ENCODE measurements at places on chromosomes 3 and 15.

- peak; percentile 80 for DNase-seq
Measured at GRCh38 chr3:52243791-52244628, 1.5 kb upstream of the PPM1M start.

DNA sequence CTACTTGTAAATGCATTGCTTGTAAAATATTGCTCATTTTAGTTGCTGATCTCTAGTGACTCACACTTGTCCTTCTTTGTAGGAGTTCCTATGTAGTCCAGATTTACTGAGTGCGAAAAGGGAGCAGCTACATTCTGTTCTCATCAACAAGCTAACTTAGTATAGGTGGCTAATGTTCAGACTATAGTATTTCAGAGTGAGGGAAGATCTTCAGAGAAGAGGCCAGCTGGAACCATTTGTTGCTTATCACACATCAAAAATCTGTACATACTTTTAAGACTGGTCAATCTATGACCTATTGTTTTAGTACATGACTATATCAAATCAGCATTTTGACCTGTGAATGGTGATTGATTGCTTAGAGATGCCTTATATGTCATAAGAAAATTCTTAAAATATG lies 71.3 kb upstream of the THSD4 start:
- no peak for DNase-seq

GRCh38 chr15:93610944-93611343 lies 521.9 kb upstream of the RGMA start:
- DNase-seq, result no peak

DNA sequence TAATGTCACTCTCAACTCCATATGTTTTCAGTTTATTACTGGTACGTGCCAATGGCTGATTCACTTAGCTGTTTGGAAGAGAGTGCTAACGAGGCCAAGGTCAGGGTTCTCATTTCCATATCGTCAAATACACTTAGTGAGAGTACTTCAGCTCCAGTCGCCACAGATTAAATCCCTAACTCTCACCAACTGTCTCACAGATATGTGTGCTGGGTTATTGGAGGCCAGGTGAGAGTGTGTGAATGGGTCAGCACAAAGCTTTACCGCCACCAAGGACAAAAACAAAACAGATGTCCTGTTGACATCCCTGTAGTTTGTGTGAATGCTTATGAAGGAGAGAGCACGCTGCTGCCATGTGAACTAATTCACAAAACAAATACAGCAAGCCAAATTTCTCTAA lies 133.5 kb upstream of the TBL1XR1 start:
- peak; percentile 32 for DNase-seq

DNA sequence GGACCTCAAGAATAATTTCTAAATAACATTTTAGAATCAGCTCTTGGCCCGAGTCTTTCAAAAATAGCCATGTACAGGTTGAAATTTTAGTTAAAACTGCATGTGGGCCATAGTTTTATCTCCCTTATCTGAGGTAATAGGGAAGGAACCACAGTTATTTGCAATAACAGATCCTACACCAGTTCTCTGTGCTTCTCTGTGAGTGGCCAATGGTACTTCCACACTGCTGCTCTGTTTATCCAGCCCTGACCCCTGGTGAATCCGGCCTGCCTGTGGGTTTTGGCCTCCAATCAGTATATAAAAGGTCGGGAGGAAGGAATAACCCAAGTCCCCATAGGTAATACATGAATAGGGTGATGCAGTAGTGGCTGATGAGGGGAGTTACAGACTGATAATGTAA lies 48.0 kb upstream of the TNIK start:
- no peak for DNase-seq

DNA sequence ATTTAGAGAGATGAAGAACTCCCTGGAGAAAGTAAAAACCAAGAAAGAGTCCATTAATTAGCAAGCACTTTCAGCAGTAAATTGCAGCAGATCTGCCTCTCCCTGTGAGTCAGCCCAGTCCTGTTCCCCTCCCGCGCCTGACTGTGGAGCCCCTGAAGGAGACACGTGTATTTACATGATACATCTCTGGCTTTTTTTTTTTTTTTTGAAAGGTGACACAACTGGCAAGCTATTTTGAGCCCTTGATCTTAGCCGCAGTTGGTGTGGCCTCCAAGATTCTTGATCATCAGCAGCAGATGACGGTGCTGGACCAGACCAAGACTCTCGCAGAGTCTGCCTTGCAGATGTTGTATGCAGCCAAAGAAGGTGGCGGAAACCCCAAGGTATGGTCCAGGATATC lies 271.8 kb upstream of the TPM1 start:
- DNase-seq, result no peak

DNA sequence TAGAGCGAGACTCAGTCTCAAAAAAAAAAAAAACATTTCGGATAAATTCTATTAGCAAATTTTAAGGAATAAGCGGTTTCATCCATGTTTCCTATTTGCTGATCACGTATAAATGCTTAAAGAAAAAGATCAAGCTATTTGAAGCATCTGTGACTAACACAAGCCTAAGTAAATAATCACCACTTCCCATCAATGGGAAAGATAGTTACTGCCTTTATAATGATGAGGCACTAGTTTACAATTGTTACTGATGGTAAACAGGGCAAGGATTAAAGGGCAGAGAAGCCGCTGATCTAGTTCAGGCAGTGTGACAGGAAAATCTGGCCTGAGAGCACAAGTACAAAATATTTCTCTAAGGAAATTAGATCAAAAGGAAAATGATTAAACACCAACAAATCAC lies 13.7 kb downstream of the CLPX start:
- no peak for DNase-seq

GRCh38 chr3:196997311-196997710 lies 28.7 kb upstream of the PIGZ start:
- DNase-seq, result no peak

GRCh38 chr3:134328147-134328591 lies 46.1 kb downstream of the AMOTL2 start:
- DNase-seq, result no peak

DNA sequence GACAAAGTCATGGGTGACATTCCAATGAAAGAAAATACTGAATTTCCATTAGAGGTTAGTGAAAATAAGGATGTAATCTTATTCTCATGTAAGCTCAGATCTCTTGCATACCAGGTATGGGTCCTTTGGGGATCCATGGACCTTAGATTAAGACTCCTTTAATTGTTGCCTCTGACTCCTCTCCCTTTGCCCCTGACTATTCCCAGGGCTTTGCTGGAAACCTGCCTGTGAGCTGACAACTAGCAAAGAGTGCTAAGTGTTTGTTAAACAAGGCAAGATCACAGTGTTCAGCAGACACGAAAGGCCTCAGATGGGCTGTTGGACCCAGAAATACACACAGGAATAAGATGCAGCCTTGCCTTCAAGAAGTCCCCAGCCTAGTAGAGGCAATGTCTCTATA lies 32.1 kb downstream of the ACKR2 start:
- DNase-seq, result no peak

- DNase-seq, result no peak
Measured at GRCh38 chr3:58585994-58586393, 8.8 kb upstream of the FAM107A start.

- DNase-seq, result no peak
Measured at GRCh38 chr3:159150180-159150579, 348.3 kb downstream of the MFSD1 start.

GRCh38 chr15:47857776-47858167 lies 140.5 kb downstream of the SEMA6D start:
- no peak for DNase-seq

DNA sequence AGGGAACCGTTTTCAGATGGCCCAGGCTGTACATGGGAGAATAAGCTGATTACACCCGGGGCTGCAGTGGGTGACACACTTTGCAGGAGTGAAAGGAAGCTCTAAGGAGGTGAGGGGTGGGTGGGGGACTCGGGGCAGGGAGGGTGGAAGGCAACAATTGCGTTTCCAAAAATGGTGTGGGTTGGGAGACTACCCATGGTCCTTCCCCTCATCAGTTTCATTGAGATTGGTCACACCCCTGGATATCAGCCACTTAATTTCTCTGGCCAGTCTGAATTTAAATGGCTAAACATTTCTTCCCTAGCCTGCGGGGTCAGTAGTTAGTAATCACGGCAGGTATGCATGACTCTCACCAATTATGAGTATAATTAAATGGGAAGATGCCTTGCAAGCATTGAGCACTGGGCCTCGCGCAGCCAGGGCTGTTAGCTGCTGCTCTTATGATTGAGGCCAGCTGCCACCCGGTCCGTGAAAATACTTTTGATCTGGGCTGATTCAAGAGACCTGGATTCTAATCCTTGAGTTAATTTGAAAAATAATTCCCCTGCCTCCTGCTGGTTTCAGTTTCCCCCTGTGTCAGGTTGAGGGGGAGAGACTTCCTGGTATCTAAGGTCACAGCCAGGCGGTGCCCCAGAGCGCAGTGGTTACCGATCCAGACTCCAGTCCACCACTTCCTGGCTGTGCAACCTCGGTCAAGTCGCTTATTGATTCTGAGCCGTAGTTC lies 23.3 kb downstream of the SLC6A6 start:
- peak; percentile 69 for DNase-seq

DNA sequence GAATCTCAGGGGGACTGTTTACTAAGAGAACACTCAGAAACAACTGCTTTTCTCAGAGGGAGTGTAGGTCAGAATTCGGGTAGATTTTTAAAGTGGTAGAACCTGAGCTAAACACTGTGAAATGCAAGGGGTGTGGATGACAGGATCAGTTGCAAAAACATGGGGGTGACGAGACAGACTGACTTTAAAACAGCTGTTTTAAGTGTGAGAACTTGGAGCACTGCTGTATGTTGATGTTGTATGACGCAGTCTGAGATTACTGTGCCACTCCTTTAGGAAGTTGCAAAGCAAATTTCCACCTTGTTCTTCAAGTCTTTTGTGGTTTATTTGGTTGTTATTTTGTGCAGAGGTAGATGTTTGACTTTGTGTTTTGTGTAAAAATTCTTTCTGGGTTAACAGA lies 36.8 kb upstream of the DIPK2A start:
- DNase-seq, result no peak

- DNase-seq, result no peak
Measured at GRCh38 chr3:8205881-8206280, 295.7 kb upstream of the LMCD1 start.

GRCh38 chr3:134068429-134068828 lies 38.7 kb upstream of the SLCO2A1 start:
- peak; percentile 26 for DNase-seq

DNA sequence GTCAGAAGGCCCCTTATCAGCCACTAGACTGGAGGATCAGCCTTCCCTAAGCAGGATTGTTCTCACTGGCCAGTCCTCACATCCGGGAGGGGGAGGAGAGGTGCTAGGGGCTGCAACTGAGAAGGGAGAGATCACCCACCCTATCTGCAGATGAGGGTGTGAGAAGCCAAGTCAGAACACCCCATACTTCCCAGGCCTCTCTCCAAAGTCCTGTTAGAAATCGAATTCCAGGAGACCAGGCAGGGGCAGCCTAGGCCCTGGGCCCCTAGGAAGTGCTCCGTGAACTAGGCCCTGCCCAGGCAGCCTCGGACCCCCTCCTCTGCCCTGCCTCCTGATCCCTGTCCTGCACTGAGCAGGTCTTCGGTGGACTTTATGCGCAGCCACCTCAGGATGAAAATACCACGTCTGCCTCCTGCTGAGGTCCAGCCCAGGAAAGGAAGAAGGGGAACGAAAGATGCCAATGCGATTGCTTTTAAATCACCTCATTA lies 933 bp downstream of the DZIP1L start:
- no peak for DNase-seq

GRCh38 chr3:140341203-140341602 lies 336.7 kb upstream of the TRIM42 start:
- DNase-seq, result no peak

- no peak for DNase-seq
Measured at GRCh38 chr3:113908133-113908532, 39.7 kb upstream of the ZDHHC23 start.

GRCh38 chr15:69337138-69337537 lies 38.4 kb downstream of the PAQR5 start:
- no peak for DNase-seq

DNA sequence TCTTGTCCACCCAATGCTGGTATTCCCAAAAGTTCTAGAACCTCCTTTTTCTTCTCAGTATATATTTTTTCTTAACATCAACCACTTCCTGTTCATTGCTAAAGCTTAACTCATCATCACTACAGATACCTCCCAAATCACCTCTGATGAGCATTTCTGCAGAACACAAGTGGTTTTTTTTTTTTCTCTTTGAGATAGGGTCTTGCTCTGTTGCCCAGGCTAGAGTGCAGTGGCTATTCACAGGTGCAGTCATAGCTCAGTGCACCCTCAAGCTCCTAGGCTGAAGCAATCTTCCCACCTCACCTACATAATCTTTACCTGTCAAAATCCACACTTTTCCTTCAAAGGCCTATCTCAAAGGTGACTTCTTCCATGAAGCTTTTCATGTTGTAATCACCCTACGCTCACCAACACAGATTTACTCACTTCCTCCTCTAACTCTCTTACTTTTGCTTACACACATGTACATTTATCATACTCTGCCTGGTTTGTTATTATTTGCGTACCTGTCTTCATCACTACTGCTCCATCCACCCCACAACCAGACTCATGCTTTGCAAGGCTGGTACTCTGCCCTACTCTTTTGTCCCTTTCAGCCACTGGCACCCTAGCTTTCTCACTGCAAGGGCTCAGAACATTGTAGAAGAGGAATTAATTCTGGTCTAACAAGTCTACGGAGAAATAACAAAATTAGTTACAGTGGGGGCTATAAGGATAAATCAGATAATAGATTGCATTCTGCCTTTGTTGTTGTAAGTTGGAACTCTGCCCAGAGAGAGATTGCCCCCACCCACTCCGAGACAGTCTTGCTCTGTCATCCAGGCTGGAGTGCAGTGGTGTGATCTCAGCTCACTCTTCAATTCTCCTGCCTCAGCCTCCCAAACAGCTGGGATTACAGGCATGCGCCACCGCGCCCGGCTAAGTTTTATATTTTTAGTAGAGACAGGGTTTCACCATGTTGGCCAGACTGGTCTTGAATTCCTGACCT lies 27.5 kb downstream of the HERC1 start:
- DNase-seq, result no peak

DNA sequence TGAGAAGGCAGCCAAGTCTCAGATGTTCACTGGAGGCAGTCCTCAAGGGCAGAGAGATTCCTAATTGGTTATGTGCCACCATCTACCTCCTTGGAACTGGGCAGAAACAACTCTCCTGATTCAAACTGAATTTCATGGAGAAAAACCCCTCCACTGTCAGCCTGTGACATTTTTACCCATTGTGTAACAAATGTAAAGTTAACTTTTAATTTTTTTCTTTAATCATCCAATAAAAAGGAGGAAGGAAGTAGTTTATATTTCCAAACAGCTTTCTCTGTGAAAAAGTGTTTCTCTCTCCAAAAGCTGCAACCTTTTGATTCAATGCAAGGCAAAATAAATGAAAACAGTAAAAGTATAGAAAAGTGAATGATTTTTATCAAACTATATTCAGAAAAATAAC lies 510 bp upstream of the COLQ start:
- no peak for DNase-seq
